Endothelial cell of umbilical vein (primary cell): ENCODE measurements at places on chromosomes 4 and X. TPM values are rescaled to one million over a fixed set of nuclear protein-coding genes. Genes with fewer than 3 reads are reported as not detected.

DNA sequence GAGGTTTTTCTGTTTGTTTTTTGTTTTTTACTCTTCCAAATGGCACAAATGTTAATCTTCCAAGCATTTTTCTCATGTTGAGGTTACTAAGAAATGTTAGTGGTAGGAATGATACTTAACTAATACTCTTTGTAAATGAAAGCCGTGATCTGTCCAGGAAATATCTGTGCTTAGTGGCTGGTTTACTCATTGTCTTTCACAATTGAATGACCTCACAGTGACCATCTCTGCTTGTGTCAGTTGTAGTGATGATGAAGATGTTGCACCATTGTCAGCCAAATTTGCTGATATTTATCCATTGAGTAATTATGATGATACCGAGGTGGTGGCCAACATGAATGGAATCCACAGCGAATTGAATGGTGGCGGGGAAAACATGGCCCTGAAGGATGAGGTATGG is 93.5 kb downstream of the TNIP2 start:
- no peak for DNase-seq
- peaks cover 29% of the 10 kb centered on the region for H3K36me3 ChIP-seq
- H3K27ac ChIP-seq: no peak overlapping the region
- H3K27me3 ChIP-seq: no peaks in the 10 kb centered on the region

- H3K27me3 ChIP-seq: no peaks in the 10 kb centered on the region
- H3K4me3 ChIP-seq: no peak overlapping the region
- DNase-seq: no peak
Measured at GRCh38 chr4:67049446-67049845, 495.9 kb downstream of the CENPC start.

- no peak overlapping the region for H3K27ac ChIP-seq
- no peaks in the 10 kb centered on the region for H3K36me3 ChIP-seq
- H3K4me3 ChIP-seq: no peak overlapping the region
Measured at GRCh38 chrX:130877892-130878341, 25.1 kb downstream of the ENOX2 start.

Gene ASB9
- 5.6 and 7.6 TPM in 2 replicates for total RNA-seq
